ENCODE measurements at places on chromosomes 4 and X.
A peak's percentile ranks its signal among the peaks of the same experiment; 100 is the strongest.

DNA sequence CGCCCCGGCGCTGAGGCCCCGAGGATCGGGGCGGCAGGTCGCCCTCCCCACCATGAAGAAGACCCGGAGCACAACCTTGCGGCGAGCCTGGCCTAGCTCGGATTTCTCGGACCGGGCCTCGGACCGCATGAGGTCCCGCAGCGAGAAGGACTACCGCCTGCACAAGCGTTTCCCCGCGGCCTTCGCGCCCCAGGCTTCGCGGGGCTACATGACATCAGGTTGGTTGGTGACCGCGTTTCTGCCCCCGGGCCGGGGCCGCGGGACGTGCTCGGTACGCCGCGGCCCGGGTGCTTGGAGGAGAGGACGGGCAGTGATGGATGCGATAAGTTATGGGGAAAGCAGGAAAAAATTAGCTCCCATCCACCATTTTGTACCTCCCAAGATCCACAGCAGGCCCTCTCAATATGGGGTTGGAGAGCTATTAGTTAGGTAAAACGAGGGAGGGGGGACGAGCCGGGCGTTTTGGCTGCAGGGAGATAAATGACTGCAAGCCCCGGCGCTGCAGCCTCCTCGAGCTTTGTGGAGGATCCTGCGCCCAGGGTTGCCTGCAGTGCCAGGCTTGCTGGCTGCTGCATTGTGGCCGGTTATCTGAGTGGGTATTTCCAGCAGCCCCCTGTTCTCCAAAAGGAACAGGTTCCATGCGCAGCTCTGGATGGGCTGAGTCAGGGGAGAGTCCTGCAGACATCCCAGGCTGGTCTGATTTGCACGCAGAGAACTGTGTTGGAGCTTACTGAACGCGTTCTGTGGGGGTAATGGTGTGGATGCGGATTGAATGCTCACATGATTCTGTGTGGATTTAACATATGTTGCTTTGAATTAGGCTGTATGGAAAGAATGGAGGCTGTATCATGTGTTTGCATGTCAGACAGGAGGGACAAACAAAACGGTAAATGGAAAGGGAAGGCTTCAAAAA is 1.9 kb downstream of the STOX2 start:
- no peak for DNase-seq

DNA sequence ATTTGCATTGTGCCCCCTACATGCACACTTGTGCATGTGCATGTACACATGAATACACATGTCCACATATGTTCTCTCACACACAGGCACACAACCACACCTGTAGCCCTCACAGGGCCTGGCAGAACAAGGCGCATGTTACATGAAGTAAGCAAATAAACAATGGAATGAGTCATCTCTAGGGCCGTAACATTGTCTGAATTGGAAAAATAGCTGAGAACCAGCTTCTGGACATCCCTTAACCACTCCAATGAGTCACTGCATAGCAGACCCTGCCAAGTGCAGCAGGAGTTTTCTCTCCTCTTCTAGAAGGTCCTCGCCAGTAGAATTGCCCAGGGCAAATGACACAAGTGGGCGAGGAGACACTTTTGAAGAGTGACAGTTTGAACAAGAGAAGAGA is 66.1 kb downstream of the MAGEA10 start:
- DNase-seq = no peak

DNA sequence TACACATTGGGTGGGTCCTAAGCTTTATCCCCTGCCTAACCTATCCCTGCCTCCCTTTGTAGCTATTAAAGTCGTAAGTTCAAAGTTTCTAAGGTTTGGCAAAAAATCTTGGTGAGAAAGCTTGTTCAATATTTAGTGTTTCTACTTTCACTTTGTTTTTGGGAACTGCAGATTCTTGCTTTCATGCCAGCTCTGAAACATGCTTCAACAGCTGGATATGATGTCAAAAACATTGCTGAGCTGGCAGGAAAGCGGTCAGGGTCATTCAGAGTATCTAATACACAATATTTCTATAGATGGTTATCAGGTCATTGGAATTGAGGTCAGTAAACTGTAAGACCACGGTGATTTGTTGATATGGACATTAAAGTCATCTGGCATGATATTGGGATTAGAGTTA is 19.7 kb downstream of the CENPI start:
- no peak for DNase-seq

DNA sequence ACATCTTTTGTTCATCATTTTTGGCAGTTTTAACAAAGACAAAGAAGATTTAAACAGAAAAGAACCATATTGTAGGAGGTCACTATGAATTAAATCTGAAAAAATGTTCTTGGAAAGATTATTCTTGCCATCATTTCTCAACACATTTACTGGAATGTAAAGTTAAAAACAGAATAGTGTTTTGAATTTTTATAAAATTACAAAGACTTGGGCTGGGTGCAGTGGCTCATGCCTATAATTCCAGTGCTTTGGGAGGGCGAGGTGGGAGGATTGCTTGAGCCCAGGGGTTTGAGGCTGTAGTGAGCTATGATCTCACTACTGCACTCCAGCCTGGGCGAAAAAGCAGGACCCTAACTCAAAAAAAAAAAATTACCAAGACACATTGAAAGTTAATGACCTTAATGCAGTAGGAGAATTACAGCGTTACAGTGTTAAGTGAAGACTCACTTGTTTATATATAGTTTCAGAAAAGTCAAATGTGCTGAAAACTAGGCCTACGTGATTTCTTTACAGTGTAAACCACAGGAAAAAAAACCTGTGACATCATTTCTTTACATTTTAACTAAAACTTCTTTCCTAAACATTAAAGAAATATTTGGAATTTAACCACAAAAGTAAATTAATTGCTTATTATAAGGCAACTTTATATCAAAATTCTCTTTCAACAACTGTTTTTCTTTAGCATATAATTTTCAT is 7.9 kb downstream of the FAM13A start:
- DNase-seq = no peak

GRCh38 chr4:130043732-130044160 is 947.8 kb downstream of the C4orf33 start:
- no peak for DNase-seq

- DNase-seq = no peak
These were observed 196.8 kb upstream of the RPS6KA3 start for GRCh38 chrX:20463296-20464075.

- DNase-seq = no peak
These were observed 87.7 kb downstream of the FHDC1 start for GRCh38 chr4:153023692-153024394.

- no peak for DNase-seq
These were observed 261.5 kb downstream of the SLC7A11 start for GRCh38 chr4:137980641-137981040.

- DNase-seq = peak; percentile 53
These were observed 24.9 kb downstream of the ARL9 start for GRCh38 chr4:56530269-56531148.

DNA sequence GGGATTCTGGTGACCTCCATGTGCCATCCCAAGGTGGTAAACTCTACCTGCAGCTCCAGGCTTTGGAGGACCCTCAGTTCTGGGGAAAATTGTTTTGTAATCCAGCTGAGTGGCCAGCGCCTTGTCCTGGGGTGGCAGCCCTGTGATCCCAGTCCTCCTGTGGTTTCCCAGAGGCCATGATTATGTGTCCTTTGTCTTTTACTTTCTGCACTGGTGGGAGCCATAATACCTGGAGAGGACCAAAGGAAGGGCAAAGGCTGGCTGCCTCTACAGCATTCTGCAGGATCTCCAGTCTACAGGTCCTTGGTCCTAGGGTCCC is 64.0 kb downstream of the NBDY start:
- DNase-seq = no peak

- DNase-seq = no peak
These were observed 953.4 kb upstream of the NDST4 start for GRCh38 chr4:116066711-116067245.

DNA sequence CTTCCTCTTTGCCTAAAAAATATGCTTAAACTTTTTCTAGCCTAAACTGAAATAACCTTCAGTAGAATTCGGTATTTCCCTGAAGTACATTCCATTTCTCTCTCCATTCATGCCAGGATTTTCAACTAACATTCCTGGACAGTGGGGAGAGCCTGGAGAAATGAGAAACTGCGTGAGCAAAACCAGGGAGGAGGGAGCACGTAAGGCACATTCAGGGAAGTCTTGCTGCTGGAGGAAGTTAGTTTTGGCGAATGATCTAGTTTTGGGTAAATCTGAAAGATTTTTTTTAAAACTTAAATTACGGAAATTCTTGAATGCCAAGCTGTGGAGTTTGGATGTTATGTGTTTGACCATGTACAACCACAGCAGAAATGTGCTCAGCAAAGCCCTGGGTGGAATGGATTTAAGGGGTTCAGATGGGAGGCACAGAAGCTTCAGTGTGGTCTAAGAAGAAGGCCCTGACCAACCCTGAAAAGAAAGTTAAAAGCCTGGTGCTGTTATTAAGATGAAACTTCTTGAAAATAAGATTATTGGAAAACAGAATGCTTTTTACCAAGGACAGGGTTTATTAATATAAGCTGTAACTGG is 347.8 kb downstream of the ANK2 start:
- no peak for DNase-seq

GRCh38 chr4:168630445-168631187 is 133.8 kb downstream of the PALLD start:
- DNase-seq = no peak

DNA sequence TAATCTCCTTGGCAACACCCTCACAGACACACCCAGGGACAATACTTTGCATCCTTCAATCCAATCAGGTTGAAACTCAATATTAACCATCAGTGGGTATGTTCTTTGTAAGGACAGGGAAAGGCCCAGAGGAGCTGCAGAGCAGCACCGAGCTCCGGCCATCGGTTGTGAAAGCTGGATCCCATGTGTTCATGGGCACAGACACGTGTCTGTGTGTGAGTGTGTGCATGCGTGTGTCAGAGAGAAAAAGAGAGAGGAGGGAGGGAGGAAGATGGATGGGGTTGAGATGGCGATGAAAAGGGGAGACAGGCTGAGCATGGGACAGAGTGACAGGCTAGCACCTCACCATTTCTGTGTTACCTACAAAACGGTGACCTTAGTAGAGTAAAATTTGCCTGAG is 6.8 kb upstream of the BEND2 start:
- DNase-seq = no peak

- no peak for DNase-seq
These were observed 25.1 kb downstream of the RAB9B start for GRCh38 chrX:103806862-103807474.

- no peak for DNase-seq
These were observed 89.9 kb downstream of the CEP135 start for GRCh38 chr4:56038487-56039162.

- DNase-seq = no peak
These were observed 315.8 kb upstream of the TEX13C start for GRCh38 chrX:125003746-125004446.

GRCh38 chr4:3135155-3136011 is 60.9 kb downstream of the HTT start:
- DNase-seq = no peak

DNA sequence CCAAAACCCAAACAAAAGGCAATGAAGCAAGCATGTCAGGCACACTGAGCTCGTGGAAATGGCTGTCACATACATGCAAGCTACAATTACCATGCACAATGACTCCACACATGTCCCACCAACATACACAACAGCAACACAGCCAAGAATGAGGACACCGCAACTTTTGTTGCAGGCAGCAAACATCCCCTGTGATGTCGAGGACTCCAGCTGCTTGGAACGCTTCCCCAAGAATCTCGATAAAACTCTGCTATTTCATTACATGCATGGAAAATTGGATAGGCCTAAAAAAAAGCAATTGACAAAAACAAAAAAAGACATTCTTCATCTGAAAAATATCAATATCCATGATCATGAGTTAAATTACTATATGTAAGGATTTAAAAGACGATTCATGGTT is 11.8 kb downstream of the ANOS1 start:
- DNase-seq = no peak

DNA sequence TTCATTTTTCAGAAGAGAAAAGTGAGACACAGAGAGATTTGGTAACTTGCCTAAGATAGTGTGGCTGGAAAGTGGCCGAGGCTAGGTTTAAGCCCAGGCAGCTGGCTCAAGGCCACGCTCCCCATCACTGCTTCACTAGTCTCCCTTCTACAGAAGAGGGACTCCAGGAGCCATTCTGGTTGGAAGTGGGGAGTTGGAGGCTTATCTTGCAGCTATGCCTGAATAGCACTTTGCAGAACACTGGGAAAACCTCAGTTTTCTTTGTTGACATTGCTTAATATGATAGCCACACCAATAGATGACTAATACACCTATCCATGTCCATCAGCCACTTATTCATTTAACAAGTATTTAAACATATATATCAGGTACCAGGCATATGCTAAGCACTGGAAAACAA is 18.5 kb downstream of the LRRC66 start:
- no peak for DNase-seq

- DNase-seq = no peak
These were observed 11.3 kb upstream of the SLC25A6 start for GRCh38 chrX:1403228-1403627.

DNA sequence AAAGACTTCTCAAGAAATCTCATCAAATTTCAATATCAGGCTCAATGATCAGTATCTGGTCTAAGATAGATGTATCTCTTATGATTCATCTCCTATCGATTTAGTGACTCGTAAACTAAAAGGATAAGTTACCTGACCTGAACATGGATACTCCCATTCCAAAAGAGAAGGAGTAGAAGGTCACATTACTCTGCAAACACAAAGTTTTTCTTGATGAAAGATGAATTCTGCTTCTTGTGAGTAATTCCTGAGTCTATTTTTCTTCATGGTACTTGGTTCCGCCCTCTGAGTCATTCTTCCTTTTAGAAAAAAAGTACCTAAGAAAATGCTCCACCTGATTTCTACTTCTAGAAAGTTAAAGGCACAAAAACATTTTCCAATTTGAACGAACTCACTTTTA is 223.1 kb upstream of the SLIT2 start:
- DNase-seq = no peak

- DNase-seq = no peak
These were observed 102.1 kb upstream of the STS start for GRCh38 chrX:7045238-7045955.

DNA sequence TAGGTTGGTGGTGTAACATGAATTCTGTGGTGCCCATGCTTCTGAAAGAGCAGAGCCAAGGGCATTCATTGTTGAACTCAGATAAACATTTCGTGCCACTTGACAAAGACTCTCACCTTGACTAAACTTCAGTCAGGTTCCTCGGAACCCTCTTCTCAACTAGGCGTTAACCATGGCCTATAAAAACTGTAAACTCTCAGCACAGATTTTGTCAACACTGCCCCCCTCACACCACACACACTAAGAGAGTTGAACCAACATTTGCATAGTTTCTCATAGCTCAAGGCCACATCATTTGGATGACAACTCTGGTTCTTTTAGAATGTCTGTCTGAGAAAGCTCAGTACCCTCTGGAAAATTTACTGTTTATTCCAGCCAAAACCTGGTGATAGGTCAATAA is 28.1 kb downstream of the CASP6 start:
- no peak for DNase-seq

DNA sequence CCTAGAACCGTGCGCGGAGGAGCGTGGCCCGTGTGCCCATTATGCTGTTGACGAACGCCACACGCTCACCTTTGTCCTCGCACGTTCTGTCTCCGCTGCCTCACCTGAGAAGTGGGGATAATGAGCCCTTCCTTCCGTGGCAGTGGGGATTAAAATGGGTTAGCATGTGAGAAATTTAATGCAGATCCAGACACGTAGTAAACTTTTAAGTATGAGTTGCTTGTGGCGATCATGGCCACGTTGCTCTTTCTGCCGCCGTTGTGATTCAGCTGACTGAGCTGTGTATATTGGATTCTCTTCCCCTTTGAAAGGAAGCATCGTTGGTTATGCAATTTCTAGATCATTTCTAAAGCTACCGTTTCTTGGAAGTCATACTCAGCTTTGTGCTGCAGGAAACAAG is 16.5 kb downstream of the TBC1D14 start:
- DNase-seq = no peak

- no peak for DNase-seq
These were observed 956.5 kb downstream of the FAT4 start for GRCh38 chr4:126271292-126271691.
